ENCODE measurements at places on chromosomes 7 and 10. TPM values are rescaled to one million over a fixed set of nuclear protein-coding genes. Genes with fewer than 3 reads are reported as not detected.
A peak's percentile ranks its signal among the peaks of the same experiment; 100 is the strongest.

Gene CPN1
- not detected for total RNA-seq

- peak; percentile 34 for DNase-seq
These were observed 75.3 kb downstream of the ZNF92 start for GRCh38 chr7:65448816-65449504.

- no peak for DNase-seq
These were observed 14.0 kb downstream of the SLC16A9 start for GRCh38 chr10:59695637-59696036.

GRCh38 chr7:135617781-135618180 is 44.5 kb upstream of the STMP1 start:
- DNase-seq, result no peak

GRCh38 chr10:35924759-35925158 is 282.7 kb upstream of the FZD8 start:
- DNase-seq, result no peak

GRCh38 chr7:77327067-77327931 is 88.8 kb downstream of the GSAP start:
- DNase-seq, result peak; percentile 73

Gene FKBP9
- 43.4 TPM for total RNA-seq

All from HT1080 (cell line).